ENCODE measurements at places on chromosomes 11 and 22. TPM values are rescaled to one million over a fixed set of nuclear protein-coding genes. Genes with fewer than 3 reads are reported as not detected.
A peak's percentile ranks its signal among the peaks of the same experiment; 100 is the strongest.

The ELF5 gene
- not detected for total RNA-seq

DNA sequence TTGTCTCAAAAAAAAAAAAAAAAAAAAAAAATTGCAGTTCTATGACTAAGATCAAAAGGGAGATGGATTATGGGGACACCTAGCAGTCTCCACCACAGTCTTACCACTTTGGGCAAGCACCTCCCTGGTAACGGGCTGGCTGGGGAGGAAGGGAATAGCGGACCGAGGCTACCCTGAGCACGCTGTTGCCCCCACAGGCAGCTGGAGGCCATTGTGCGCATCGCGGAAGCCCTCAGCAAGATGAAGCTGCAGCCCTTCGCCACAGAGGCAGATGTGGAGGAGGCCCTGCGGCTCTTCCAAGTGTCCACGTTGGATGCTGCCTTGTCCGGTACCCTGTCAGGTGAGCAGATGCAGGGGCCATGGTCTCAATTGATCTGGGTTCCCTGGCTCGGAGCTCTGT lies 21.2 kb downstream of the MCM5 start:
- DNase-seq: no peak
- H3K36me3 ChIP-seq: peaks cover 51% of the 10 kb centered on the region
- H3K4me3 ChIP-seq: no peak overlapping the region
- H3K4me1 ChIP-seq: no peaks in the 10 kb centered on the region
- H3K27ac ChIP-seq: no peak overlapping the region

DNA sequence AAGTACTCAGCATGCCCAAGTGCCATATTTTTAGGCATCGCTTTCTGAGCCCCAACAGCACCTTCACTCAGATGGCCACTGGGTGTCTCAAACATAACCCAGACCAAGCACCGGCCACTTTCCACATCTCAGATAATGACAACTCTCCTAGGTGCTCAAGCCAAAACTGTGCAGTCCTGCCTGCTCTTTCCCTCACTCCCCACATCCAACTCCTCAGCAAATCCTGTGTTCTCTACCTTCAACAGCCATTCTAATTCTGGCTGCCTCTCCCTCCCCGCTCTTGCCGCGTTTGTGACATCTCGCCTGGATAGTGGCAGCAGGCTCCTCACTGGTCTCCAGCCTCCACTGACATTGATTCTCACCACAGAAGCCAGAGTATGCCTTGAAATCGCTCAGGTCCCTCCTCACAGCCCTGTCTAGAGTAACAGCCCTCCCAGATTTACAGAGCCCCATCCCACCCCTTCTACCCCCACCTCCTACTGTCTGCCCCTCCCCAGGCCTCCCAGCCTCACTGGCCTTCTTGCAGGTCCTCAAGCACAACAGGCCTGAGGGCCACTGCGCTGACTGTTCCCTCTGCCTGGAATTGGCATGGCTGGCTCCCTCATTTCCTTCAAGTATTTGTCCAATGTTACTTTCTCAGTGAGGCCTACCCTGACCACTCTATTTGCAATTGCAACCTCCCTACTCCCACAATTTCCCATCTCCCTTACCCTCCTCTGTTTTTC lies 1.3 kb upstream of the PHETA2 start:
- H3K36me3 ChIP-seq: peaks cover 5% of the 10 kb centered on the region
- no peak overlapping the region for H3K27ac ChIP-seq
- no peak overlapping the region for H3K4me3 ChIP-seq
- H3K4me1 ChIP-seq: peaks cover 40% of the 10 kb centered on the region

The TRIM49 gene
- total RNA-seq: not detected

DNA sequence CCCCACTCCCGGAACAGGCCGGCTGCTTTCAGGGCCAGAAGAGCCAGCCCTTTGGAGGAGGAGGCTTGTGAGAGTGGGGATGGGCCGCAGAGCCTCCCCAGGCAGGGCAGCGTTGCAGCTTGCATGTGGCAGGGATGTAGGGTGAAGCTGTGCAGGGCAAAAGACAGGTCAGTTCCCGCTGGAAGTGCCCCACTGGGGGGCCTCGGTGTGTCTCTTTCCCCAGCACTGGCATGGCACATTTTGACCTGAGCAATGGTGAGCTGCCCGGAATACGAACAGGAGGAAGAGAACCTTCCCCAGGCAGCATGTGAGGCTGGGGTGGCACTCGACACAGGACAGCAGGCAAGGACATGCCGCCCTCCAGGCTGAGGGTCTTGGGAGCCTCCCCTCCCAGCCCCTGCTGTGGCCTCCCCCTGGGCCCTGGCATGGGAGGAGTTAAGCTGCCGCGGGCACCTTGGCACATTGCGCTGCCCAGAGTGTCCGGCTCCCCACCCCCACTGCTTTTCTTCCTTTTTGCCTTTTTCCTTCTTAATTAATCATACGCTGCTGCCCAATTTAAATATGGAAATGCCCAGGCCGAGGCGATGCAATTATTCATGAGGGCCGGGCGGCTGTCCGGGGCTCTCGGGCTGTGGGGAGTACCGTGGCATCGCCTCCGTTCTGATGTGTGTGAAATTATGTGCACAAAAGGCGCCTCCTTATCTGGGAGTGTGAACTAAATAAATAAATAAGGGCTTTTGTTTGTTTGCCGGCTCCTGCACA lies 76.0 kb upstream of the WNT7B start:
- no peaks in the 10 kb centered on the region for H3K36me3 ChIP-seq
- H3K27ac ChIP-seq: peak overlapping the region; percentile 82
- H3K4me1 ChIP-seq: peaks cover 67% of the 10 kb centered on the region
- H3K4me3 ChIP-seq: peak overlapping the region; percentile 61

DNA sequence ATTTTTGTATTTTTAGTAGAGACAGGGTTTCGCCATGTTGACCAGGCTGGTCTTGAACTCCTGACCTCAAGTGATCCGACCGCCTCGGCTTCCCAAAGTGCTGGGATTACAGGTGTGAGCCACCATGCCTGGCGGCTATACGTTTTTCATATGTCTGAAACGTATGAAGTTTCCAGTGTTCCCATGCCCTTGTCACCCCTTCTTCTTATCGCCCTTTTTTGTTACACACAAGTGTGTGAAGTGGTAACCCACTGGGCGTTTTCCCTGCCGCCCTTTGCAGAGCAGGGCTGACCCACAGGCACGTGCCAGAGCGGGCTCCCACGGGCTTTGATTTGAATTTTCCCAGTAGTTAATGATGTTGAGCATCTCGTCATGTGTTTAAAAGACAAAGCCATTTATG lies 17.0 kb downstream of the PIM3 start:
- DNase-seq: no peak
- H3K4me3 ChIP-seq: no peak overlapping the region
- peaks cover 1% of the 10 kb centered on the region for H3K27me3 ChIP-seq
- no peaks in the 10 kb centered on the region for H3K36me3 ChIP-seq
- H3K27ac ChIP-seq: no peak overlapping the region

DNA sequence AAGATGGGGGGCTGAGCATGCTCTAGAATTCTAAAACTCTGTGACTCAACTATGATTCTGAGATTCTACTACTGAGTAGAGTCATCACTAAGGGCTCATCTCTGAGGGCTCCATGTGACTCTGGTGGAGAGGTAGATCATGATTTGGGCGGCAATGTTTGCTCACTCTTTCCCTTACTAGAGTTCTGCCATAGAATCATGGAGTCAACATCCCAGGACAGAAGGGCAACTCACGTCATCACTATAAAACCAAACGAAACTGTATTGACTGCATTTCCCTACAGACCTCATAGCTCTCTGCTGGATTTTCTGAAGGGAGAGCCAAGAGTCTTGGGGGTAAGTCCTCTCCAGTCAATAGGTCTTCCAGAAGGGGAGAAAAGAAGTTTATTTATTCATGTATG lies at the start of gene MS4A14:
Gene MS4A14 (plus strand): TSS at position 78 of the 400 bp plus-strand sequence. CDS start 120 bp downstream, at position 198.
- DNase-seq: no peak
- no peaks in the 10 kb centered on the region for H3K27me3 ChIP-seq
- no peak within 1 kb of the TSS for H3K4me3 ChIP-seq
- H3K27ac ChIP-seq: no peak within 1 kb of the TSS
- H3K36me3 ChIP-seq: no peaks in the 10 kb centered on the region

The RASL10A gene
- total RNA-seq: 0.36 TPM

The CDCA5 gene
- total RNA-seq: 0.64 TPM

The MOV10L1 gene
- total RNA-seq: not detected

- no peak for DNase-seq
- no peaks in the 10 kb centered on the region for H3K27me3 ChIP-seq
- no peak overlapping the region for H3K4me3 ChIP-seq
- peaks cover 27% of the 10 kb centered on the region for H3K36me3 ChIP-seq
Measured at GRCh38 chr11:33063326-33063881, 24.0 kb downstream of the TCP11L1 start.

- H3K36me3 ChIP-seq: no peaks in the 10 kb centered on the region
- H3K4me1 ChIP-seq: no peaks in the 10 kb centered on the region
- no peak for DNase-seq
- H3K27me3 ChIP-seq: no peaks in the 10 kb centered on the region
- H3K4me3 ChIP-seq: no peak overlapping the region
Measured at GRCh38 chr22:27476729-27477128, 324.8 kb downstream of the MN1 start.

- DNase-seq: no peak
- no peaks in the 10 kb centered on the region for H3K4me1 ChIP-seq
- H3K4me3 ChIP-seq: no peak overlapping the region
- H3K27ac ChIP-seq: no peak overlapping the region
Measured at GRCh38 chr11:60814112-60814511, 27.8 kb upstream of the CCDC86 start.

DNA sequence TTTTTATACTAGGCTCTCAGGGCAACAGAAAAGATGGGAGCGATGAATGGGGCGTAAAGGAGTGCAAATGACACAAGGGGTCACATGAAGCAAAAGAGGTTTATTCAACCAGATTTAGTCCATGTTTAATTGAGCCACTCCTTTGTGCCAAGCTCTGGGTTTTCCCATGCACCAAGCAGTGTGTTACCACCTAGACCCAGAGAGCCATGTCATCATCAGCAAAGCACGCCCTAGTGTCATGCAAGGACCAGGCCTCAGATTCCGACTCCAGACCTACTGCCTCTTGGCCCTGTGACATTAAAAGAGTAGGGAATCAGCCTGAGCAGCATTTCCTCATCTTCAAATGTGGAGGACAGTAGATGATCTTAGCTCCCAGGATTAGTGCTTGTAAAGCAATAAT lies 1.1 kb upstream of the IGLL5 start:
- no peak overlapping the region for H3K27ac ChIP-seq
- no peaks in the 10 kb centered on the region for H3K4me1 ChIP-seq
- H3K36me3 ChIP-seq: no peaks in the 10 kb centered on the region
- no peak for DNase-seq

- H3K36me3 ChIP-seq: no peaks in the 10 kb centered on the region
- no peak for DNase-seq
- H3K27ac ChIP-seq: no peak overlapping the region
Measured at GRCh38 chr11:115618428-115618827, 114.2 kb upstream of the CADM1 start.

The SSH3 gene
- total RNA-seq: 22.5 TPM

The IGLL1 gene
- total RNA-seq: not detected

The PIK3C2A gene
- 32.0 TPM for total RNA-seq

GRCh38 chr11:19433367-19433766 lies 192.6 kb upstream of the E2F8 start:
- no peak for DNase-seq
- H3K27me3 ChIP-seq: peaks cover 5% of the 10 kb centered on the region
- no peak overlapping the region for H3K27ac ChIP-seq
- no peaks in the 10 kb centered on the region for H3K4me1 ChIP-seq
- no peak overlapping the region for H3K4me3 ChIP-seq

GRCh38 chr11:10588904-10589303 lies 20.4 kb upstream of the LYVE1 start:
- no peaks in the 10 kb centered on the region for H3K4me1 ChIP-seq
- H3K36me3 ChIP-seq: no peaks in the 10 kb centered on the region
- no peaks in the 10 kb centered on the region for H3K27me3 ChIP-seq
- no peak overlapping the region for H3K27ac ChIP-seq

DNA sequence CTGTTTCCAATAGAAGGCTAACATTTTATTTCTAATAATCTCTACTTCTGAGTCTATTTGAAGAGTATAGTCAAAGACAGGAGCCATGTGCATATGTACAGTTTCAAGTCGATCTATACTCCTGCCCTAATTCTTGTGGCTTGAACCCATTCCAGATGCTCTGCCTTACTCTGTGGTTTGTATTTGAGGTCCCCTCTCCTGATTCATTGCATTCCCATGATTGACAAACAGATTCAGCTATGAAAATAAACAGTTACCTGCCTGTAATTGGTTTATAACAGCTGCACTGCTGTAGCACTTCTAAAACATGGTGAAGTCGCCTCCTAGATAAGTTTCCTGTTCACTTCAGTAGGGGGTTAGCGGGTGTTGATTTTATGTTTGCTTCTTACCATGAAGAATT lies 138.7 kb downstream of the SOX6 start:
- no peaks in the 10 kb centered on the region for H3K27me3 ChIP-seq
- H3K4me3 ChIP-seq: no peak overlapping the region
- no peaks in the 10 kb centered on the region for H3K4me1 ChIP-seq

DNA sequence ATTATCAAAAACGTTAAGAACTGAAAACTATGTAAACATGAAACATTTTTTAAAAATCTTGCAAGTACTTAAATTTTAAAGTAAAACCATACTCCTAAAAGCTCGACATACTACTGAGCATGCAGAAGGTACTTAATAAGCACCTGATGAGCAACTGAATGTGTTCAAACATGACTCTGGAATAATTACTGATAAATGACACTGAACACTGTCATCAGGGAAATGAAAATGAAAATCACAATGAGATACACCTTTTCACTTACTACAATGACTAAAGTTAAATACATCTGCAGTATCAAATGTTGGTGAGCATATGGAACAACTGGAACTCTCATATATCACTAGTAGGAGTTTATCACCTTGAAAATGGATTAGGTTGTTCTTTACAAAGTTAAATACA lies 65.2 kb downstream of the PICALM start:
- no peaks in the 10 kb centered on the region for H3K4me1 ChIP-seq
- H3K27ac ChIP-seq: no peak overlapping the region
- DNase-seq: no peak
- no peak overlapping the region for H3K4me3 ChIP-seq

GRCh38 chr11:75499423-75500190 lies 26.1 kb downstream of the GDPD5 start:
- no peak overlapping the region for H3K27ac ChIP-seq
- H3K4me1 ChIP-seq: peaks cover 26% of the 10 kb centered on the region
- no peak overlapping the region for H3K4me3 ChIP-seq
- no peak for DNase-seq

GRCh38 chr22:19615001-19615461 lies 90.8 kb upstream of the CLDN5 start:
- H3K36me3 ChIP-seq: no peaks in the 10 kb centered on the region
- peaks cover 9% of the 10 kb centered on the region for H3K4me1 ChIP-seq
- H3K27me3 ChIP-seq: no peaks in the 10 kb centered on the region
- no peak overlapping the region for H3K4me3 ChIP-seq
- no peak for DNase-seq
- no peak overlapping the region for H3K27ac ChIP-seq

DNA sequence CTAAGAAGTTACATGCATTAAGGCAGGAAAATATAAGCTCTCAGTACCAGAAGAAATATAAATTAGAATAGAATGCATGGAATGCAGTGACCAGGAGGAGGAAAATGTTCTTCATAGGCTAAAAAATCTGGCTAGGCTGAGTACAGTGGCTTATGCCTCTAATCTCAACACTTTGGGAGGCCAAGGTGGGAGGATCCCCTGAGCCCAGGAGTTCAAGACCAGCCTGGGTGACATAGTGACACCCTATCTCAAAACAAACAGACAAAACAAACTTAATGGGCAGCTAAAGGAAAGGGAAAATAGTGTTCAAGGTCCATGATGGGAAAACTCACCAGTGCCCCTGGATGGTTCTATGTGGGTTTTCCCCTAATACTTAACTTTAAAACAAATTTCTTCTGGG lies 78.3 kb upstream of the RASSF10 start:
- no peak for DNase-seq
- H3K4me3 ChIP-seq: no peak overlapping the region
- no peaks in the 10 kb centered on the region for H3K4me1 ChIP-seq
- no peaks in the 10 kb centered on the region for H3K27me3 ChIP-seq
- no peaks in the 10 kb centered on the region for H3K36me3 ChIP-seq

- H3K4me3 ChIP-seq: no peak overlapping the region
- no peaks in the 10 kb centered on the region for H3K36me3 ChIP-seq
- no peak for DNase-seq
- no peaks in the 10 kb centered on the region for H3K4me1 ChIP-seq
- no peaks in the 10 kb centered on the region for H3K27me3 ChIP-seq
Measured at GRCh38 chr11:79219186-79220045, 221.4 kb downstream of the TENM4 start.

All from CD4-positive, alpha-beta memory T cell (primary cell).